ENCODE measurements at places on chromosomes 12 and 14.

DNA sequence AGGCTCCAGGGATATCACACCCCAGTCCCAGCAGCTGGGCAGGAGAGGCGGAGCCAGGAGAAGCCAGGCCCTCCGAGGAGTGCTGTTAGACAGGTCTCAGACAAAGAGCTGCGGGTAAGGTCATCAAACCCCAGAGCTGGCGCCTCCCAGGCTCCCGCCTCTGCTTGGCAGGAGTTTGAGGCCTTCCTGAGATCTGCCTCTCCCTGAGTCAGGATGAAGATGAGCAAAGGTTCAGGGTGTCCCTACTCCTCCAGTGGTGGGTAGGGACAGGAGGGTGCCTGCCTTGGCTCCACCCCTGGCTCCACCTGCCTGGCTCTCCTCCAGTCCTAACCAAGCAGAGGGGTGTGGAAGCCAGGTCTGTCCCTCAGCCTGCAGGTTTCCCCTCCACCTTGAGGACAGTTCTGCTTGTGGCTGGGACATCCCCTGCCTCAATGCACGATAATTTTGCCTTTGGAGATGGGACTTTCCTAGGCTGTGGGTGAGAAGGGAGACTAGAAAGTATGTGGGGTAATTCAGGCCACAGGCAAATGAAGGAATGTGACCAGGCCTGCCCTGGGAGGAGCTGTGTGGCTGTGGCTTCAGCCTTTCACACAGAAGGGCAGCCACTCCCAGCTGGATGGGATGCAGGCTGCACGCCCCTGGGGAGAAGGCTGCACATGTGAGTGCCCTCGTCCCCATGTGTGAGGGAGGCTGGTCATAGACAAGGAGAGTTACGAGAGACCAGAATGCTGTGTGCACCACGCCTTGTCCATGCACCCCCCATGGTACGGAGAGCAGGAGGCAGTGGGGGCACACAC lies 2.2 kb downstream of the PLEKHG6 start:
- no peak for DNase-seq

DNA sequence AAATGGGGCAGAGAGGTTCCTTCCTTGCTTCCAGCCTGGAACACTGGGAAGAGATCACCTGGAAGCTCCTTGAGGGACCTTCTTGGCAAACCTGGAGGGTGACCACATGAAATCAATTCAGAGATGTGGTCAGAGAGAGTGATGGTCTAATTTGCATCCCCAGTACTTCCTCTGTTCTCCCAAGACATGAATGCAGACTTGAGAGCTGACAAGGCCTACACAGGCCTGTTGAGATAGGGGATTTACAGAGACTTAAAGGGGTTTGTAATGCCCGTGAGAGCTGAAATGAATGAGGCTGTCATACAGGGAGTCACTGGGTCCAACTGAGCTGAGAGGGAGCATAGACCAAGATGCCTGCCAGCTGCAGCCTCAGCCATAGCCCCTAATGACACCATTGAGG lies 45.1 kb downstream of the TMX1 start:
- no peak for DNase-seq

GRCh38 chr14:66698503-66698902 lies 190.6 kb downstream of the GPHN start:
- no peak for DNase-seq

DNA sequence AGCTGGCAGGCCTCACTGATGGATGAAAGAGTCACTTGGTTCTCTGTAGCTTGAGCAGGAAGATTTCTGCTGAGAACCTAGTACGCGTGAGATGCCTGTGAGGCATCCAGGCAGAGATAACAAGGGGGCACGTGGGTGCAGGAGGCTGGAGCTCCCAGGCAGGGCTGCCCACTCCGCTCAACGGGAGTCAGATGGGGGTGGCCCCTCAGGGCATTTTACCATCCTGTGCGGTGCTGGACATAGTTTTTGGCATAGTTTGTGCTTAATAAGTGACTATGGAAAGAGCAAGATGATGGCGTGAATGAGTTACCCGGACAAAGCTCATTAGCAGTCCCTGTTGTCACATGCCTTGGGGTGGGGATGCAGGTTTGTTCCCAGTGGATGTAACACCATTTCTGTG lies 182.8 kb downstream of the TSPAN9 start:
- no peak for DNase-seq

DNA sequence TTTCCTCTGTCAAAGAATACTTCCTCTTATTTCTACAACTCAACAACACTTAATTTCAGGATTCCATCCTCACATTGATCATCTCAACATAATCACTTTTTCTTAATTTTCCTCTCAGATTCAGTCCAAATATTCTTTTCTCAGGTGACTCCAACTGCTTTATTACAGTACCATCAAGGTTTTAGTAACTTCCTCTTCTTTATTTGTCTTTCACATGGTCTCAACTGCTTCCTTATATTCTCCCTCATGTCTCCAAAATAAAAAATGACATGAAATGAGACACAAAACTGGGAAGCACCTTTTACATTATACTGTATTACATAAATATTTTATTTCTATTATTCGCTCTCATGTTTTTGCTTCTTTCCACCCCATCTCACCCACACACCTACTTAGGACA lies 55.5 kb downstream of the PPP2R5E start:
- no peak for DNase-seq

DNA sequence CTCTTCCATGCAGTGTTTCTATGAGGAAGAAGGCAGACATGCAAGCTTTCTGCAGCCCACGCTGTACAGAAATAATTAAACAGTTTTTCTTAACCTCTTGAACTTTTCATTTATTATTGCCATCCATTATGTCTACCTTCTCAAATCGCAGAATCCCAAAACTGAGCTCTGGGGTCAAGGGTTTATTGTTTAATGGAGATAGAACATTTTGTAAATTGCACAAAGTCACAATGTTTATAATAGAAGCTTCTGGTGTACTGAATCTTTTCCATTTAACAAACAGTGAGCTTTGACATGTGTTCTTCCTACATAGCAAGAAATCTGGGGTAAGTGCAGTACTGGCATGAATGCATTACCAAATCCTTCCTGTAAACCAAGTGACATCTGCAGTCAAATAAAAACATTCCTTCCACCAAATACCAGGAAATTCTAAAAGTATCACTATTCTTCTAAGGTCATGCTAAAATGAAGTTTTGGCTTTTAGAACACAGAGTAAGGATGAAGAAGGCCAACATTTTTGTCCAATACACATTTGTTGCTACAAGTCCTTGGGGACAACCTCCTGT lies 385.3 kb upstream of the DDHD1 start:
- no peak for DNase-seq

GRCh38 chr12:95943330-95943842 lies at the start of gene AMDHD1:
Gene AMDHD1, plus strand, starts transcription at chr12:95943331. Its CDS starts 68 bp downstream, at chr12:95943399.
- DNase-seq, result no peak

- no peak for DNase-seq
Observed at GRCh38 chr12:68867606-68868005, 59.6 kb downstream of the MDM2 start.

DNA sequence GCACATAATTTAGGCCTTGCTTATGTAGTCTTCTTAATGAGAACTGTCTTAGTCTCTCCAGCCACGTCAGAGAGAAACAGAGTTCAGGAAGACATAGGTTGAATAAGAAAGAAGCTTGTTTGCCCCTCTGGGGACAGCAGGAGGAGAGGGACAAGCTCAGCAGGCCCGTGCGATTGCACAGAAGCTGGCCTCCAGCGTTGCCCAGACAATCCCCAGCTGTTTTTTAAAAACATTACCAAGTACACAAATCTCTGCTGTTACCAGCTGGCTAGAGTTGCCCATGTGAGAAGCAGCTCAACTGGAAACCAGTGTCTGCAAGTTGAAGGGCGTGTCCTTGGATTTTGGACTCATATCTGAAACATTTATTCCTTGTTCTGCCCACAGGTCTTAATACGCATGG lies 232.6 kb downstream of the EFCAB11 start:
- no peak for DNase-seq

GRCh38 chr12:81617915-81618314 lies 141.2 kb downstream of the PPFIA2 start:
- peak; percentile 38 for DNase-seq

DNA sequence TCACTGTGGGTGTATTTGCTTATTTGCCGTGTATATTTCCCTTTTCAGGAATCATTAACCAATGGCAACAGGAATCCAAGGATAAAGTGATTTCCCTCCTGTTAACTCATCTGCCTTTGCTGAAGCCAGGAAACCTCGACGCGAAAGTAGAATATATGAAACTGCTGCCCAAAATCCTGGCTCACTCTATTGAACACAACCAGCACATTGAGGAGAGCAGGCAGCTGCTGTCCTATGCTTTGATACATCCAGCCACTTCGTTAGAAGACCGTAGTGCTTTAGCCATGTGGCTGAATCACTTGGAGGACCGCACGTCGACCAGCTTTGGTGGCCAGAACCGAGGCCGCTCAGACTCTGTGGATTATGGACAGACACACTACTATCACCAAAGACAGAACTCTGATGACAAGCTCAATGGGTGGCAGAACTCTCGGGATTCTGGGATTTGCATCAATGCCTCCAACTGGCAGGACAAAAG lies 135.1 kb downstream of the SAMD4A start:
- DNase-seq, result no peak

DNA sequence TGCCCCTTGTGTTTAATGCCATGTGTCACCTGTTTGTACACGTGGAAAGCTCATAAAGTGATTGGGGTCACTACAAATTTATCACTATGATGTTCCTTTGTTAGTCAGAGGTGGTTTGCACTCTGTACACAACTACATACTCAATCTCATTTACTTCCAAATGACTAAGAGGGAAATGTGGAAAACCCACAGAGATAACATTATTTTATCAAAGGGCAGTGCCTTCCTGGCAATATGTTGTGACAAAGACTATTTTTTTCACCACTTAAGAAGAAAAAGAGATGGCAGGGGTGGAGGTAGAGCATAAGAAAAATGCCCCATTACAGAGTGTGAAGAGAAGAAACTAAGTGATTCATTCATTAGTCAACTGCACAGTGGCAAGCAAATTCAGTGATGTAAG lies 1064.1 kb upstream of the FLRT2 start:
- no peak for DNase-seq

- DNase-seq, result no peak
Observed at GRCh38 chr12:127893895-127894609, 372.9 kb upstream of the TMEM132C start.
